ENCODE measurements at places on chromosomes 6 and 20. TPM values are rescaled to one million over a fixed set of nuclear protein-coding genes. Genes with fewer than 3 reads are reported as not detected.

The ATAT1 gene
- 0.29 TPM for polyA plus RNA-seq

The MPC1 gene
- 85.0 TPM for polyA plus RNA-seq

The APCDD1L gene
- polyA plus RNA-seq = not detected

The ID4 gene
- polyA plus RNA-seq = not detected

The MDN1 gene
- polyA plus RNA-seq = 10.1 TPM

The COL9A3 gene
- not detected for polyA plus RNA-seq

The PGBD1 gene
- 0.08 TPM for polyA plus RNA-seq

The SNAI1 gene
- 0.60 TPM for polyA plus RNA-seq

The CRYBG1 gene
- 20.5 TPM for polyA plus RNA-seq

The LIN28B gene
- not detected for polyA plus RNA-seq

The SOX4 gene
- 0.13 TPM for polyA plus RNA-seq

The MATN4 gene
- not detected for polyA plus RNA-seq

The ZNF391 gene
- 1.8 TPM for polyA plus RNA-seq

The USP49 gene
- 0.18 TPM for polyA plus RNA-seq

The TULP1 gene
- polyA plus RNA-seq = not detected

The RNF8 gene
- polyA plus RNA-seq = 14.2 TPM

The TAAR6 gene
- not detected for polyA plus RNA-seq

The BLCAP gene
- polyA plus RNA-seq = 97.4 TPM

The MYLK2 gene
- polyA plus RNA-seq = not detected

The DCBLD1 gene
- polyA plus RNA-seq = 1.4 TPM

The ALDH5A1 gene
- 10.2 TPM for polyA plus RNA-seq

The MAN1A1 gene
- 14.7 TPM for polyA plus RNA-seq

The SAMD5 gene
- polyA plus RNA-seq = not detected

The WFDC10B gene
- polyA plus RNA-seq = not detected

The SNX21 gene
- 1.8 TPM for polyA plus RNA-seq

The SLC17A4 gene
- not detected for polyA plus RNA-seq

The ADGRF5 gene
- polyA plus RNA-seq = not detected

The CLVS2 gene
- polyA plus RNA-seq = not detected

The SNAP25 gene
- polyA plus RNA-seq = 0.14 TPM

The PROKR2 gene
- polyA plus RNA-seq = not detected

The EYS gene
- polyA plus RNA-seq = 0.20 TPM

The VWA7 gene
- 1.00 TPM for polyA plus RNA-seq

The RIMS4 gene
- not detected for polyA plus RNA-seq

The MAS1 gene
- not detected for polyA plus RNA-seq

Data from CD4-positive, alpha-beta memory T cell (primary cell).